ENCODE measurements at places on chromosomes 7 and 10.

GRCh38 chr7:15848901-15849300, 162.4 kb upstream of the MEOX2 start:
- DNase-seq: no peak

DNA sequence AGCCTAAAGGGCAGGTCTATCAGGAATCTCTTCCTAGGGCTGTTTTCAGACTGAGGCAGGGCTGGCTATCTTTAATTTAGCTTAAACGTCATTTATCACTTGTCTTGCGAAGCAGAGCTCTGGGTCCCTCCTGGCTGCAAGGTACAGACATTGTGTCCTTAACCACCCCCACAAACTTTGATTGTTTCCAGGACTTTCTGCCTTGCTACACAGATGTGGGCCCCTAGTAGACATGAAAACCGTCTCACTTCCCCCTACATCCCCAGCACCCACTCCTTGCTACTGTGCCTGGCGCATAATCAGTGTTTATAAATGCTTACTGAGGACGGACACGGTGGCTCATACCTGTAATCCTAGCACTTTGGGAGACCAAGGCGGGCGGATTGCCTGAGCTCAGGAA, 54.5 kb downstream of the PIP4K2A start:
- no peak for DNase-seq

GRCh38 chr7:135966341-135967043, 10.7 kb downstream of the MTPN start:
- DNase-seq: no peak

- DNase-seq: no peak
Observed at GRCh38 chr7:84684836-84685480, 490.4 kb upstream of the SEMA3A start.

DNA sequence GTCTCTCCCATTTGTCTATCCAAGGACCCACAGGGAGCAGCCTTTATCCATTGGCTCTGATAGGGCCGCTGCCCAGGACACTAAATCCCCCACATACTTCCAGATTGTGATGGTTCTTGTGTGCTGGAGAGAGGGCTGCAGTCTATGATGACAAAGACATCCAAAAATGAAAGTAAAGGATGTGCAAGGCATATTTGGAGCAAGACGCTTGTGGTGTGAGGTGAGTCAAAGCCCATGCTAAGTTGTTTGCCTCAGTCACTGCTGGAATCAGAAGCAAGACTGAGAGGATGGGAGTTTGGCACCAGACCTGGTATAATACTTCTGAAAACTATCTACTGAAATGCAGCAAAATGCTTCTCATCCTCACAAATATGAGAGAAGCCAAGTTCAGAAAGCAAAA, 22.7 kb downstream of the ZNF22 start:
- no peak for DNase-seq

GRCh38 chr10:77533146-77533886, 104.3 kb downstream of the KCNMA1 start:
- DNase-seq: no peak

- no peak for DNase-seq
Observed at GRCh38 chr7:114720725-114721124, 201.2 kb upstream of the MDFIC start.

GRCh38 chr10:23818484-23818883, 379.6 kb downstream of the OTUD1 start:
- DNase-seq: peak; percentile 5

- no peak for DNase-seq
Observed at GRCh38 chr10:121835376-121835775, 92.5 kb downstream of the ATE1 start.

- peak; percentile 80 for DNase-seq
Observed at GRCh38 chr7:139358541-139359365, 941 bp upstream of the LUC7L2 start.

DNA sequence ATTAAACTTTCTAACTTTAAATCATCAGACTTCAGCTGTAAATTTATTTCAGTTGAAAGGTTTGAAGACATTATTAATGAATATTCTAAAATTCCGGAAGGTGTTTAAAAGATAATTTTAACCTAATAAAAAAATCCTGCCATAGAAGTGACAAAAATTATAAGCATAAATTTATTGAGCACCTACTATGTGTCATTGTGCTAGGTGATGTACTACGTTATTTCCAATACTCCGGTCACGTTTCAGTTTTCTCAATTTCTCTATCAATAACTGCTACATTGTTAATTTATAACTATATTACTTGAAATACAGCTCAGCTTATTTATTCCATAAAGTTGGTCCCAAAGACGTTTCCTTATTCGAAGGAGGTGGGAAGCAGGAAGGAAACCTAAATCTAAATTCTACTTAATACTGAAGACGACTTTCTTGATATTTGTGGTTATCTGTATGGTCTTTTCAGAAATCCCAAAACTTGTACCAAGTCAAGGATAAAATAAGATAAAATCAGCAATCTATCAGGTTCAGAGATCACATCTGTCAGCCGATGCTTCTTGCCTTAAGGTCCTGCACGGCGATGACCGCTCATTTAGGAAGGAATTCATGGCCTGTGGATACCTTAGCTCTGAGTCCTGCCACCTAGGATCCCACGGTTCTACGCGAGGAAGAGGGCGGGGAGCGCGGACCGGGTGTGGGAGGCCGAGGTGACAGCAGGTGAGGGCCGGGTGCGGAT, 1.2 kb upstream of the ZEB1 start:
- no peak for DNase-seq

DNA sequence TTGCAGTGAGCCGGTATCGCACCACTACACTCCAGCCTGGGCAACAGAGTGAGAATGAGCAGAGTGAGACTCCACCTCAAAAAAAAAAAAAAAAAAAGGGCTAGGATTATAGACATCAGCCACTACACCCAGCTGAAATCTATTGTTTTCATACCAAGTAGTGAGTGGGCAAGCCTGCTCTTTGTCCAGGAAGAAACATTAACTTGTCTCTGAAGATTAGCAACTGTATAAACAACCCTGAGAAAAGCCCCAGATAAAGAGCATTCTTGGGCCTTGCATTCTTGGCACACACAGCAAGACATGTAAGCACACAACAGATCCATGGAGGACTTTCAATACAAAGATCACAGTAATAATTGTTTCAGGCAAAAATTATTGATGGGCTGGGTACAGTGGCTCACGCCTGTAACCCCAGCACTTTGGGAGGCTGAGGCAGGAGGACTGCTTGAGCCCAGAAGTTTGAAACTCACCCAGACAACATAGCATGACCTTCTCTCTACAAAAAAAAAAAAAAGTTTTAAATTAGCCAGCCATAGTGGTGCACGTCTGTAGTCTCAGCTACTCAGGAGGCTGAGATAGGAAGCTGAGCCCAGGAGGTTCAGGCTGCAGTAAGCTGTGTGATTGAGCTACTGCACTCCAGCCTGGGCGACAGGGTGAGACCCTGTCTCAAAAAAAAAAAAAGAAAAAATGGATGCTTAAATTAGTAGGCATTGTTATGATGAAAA, 4.4 kb downstream of the PSPH start:
- DNase-seq: no peak

- no peak for DNase-seq
Observed at GRCh38 chr10:114825513-114826253, 4.1 kb downstream of the FHIP2A start.

DNA sequence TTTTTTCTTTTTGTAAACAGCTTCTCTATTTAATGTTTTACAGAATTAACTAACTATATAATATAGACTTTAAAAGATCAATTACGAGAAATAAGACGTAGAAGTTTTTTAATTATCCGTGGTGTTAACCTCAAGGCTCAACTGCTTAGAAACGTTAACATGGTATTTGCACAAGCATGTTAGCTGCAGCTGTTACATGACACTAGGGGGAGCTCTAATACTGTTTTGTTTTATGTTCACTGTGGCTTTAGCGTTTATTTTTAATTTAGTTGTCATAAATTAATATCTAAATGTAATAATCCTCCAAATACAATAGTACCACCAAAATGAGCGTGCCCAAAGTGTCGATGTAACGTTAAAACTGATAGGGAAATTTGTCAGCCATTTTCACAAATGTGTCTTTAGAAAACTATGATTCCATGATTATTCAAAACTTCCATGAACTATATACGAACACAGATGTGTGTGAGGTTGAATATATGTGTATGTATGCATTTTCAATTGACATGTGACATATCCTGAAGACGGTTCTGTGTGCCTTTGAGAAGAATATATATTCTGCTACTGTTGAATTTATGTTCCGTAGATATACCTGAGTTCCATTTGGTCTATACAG, 828.8 kb upstream of the MBL2 start:
- peak; percentile 59 for DNase-seq

DNA sequence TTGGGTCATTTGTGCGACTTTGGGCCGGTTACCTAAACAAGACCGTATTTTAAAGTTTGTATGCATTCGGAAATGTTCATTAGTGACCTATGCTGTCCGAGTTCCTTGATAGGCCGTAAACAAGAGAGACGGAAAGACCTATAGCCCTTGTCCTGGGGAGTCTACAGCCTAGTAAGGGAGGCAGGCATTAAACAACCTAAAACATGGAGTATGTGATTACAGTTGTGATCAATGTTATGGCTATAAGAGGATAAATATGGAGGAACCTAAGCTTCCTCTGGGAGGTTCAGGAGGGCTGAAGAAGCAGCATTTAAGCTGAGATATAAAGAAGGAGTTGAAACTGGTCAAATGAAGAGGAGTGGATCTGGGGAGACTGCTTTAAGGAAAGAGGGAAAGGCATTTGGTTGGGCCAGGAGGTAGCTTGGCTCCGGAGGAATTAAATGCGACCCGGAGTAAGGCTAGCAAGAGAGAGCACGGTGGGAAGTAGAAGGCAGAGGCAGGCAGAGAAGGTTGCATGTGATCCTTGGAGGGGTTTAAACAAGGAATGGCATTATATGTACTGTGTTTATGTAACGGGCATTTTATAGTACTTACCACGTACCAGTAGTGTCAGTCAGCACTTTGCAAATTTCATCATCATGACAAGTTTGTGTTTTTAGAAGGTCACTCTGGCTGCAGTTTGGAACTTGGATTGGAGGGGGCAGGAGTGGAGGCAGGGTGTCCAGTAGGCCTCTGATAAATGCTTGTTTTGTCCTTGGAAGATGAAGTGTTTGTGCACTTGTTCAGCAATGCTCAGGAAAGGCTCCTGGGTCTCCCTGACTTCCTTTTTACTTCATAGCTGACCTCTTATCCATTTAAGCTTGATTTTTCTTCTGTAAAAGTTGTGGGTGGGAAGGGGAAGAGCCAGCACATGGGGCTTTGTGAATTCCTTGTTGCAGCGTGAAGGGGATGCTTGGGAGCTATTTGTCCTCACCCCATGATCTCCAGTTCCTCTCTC, 1.0 kb upstream of the AVPI1 start:
- peak; percentile 44 for DNase-seq

DNA sequence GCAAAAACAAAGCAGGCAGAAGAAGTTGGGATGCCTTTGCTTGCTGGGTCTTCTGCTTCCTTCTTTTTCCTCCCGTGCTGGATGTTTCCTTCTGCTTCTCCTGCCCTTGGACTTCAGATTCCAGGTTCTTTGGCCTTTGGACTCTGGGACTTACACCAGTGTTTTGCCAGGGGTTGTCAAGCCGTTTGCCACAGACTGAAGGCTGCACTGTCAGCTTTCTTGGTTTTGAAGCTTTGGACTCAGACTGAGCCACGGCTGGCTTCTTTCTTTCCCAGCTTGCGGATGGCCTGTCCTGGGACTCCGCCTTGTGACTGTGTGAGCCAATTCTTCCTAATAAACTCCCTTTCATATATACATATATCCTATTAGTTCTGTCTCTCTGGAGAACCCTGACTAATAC, 11.3 kb upstream of the LCOR start:
- DNase-seq: peak; percentile 22

Data from NCI-H82 (cell line).